ENCODE measurements at places on chromosomes 11 and 22.

GRCh38 chr22:41001722-41002122 lies 50.5 kb downstream of the RBX1 start:
- no peak for DNase-seq

GRCh38 chr11:16193897-16194381 lies 162.4 kb downstream of the SOX6 start:
- DNase-seq = no peak

DNA sequence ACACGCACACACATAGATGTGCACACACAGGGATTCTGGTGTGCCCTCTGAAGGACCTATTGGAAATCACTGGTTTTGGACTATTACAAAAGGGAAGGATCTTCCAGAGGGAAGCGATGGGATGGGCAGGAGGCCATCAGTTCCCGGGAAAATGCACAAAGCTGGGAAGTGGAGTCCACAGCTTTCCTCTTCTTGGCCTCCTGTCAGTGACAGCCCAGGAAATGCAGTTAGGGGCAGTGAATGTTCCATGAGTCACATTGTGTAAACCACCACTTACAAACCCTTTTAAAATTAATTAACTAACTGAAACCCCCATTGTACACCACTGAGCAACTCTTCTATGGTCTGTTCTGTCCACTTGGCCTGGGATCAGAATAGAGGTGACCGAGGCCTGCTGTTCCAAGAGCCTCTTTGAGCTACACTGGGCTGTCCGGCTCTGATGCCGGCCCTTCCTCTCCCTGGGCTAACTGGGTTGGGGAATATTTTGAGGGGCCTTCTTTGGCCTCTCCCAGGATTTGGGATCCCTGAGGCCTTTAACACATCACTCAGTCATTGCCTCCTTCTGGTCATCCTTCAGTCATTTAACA lies 137.7 kb downstream of the FEZ1 start:
- DNase-seq = no peak

DNA sequence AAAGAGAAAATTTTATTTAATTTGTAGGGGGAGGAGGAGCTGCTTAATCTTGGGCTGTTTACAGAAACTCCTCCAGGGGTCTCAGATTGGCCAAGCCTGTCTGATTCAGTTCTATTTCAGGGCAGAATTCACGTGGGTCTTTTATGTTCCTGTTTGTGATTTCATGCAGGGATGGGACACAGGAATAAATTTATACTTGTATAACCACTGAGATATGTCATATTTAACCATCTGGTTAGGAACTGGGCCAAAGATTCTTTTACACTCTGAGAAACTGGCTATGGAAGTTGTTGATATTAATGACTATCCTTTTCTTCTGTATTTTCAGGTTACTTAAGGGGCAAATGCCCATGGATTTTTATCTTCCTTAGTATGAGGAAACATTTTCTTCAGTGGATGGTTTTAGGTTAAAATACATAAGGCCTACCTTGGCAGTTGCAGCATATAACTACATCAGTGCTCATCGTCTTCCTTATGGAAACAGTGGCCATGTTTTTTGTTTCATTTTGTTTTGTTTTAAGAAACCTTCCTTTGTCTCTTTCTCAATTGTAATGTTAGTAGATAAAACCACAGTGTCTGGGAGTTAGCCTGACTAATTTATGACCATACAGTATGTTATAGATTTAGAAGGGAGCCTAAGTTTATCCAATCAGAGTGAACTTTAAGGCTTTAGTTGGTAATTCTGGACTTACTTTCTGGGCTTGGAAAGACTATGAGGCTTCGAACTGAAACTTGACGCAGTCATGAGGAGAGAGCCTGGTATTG lies 132.4 kb upstream of the ANO3 start:
- DNase-seq = no peak

DNA sequence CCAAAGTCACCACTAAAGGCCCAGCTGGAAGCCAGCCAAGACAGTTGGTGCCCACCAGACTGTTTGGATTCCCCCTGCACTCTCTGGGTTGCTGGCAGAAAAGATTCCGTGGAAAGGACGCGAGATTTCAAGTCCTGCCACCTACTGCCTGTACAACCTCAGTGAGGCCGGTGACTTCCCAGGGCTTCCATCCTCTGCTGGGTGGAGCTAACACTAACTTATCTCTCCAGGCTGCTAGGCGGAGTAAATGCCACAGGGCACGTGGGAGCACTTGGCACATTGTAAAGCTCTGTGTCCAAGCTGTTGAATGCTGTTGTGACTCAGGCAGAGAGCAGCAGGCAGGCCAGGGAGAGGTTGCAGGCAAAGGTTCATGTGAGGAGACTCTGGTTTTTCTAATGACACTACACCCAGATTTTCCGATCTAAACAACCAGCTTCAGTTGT lies 50.9 kb upstream of the CDON start:
- no peak for DNase-seq

DNA sequence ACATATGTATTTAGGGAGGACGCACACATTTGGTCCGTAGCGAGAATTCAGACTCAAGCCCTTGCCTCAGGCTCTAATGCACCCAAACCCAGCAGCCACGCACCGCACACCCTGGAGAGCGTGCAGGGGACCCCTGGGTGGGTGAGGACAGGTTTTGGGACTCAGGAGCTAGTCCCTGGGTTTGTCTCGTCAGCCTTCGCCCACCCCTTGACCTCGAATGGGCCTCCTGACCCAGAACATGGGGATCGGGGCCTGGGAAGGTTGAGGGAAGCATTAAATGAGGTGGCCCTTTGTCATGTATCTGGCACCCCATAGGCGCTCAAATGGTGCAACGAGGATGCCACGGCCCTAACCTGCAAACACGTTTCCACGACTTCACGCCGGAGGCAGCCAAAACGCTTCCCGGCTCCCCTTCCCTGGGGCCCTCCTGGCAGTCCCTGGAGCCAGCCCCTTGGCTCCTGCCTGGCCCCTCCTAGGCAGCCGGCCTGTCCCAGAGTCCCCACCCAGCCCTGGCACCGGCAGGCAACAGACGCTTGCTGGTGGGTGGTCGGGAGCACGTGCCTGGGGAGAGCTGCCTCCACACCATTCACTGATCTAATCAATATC lies 5.5 kb upstream of the LINC01488 start:
- DNase-seq = no peak

DNA sequence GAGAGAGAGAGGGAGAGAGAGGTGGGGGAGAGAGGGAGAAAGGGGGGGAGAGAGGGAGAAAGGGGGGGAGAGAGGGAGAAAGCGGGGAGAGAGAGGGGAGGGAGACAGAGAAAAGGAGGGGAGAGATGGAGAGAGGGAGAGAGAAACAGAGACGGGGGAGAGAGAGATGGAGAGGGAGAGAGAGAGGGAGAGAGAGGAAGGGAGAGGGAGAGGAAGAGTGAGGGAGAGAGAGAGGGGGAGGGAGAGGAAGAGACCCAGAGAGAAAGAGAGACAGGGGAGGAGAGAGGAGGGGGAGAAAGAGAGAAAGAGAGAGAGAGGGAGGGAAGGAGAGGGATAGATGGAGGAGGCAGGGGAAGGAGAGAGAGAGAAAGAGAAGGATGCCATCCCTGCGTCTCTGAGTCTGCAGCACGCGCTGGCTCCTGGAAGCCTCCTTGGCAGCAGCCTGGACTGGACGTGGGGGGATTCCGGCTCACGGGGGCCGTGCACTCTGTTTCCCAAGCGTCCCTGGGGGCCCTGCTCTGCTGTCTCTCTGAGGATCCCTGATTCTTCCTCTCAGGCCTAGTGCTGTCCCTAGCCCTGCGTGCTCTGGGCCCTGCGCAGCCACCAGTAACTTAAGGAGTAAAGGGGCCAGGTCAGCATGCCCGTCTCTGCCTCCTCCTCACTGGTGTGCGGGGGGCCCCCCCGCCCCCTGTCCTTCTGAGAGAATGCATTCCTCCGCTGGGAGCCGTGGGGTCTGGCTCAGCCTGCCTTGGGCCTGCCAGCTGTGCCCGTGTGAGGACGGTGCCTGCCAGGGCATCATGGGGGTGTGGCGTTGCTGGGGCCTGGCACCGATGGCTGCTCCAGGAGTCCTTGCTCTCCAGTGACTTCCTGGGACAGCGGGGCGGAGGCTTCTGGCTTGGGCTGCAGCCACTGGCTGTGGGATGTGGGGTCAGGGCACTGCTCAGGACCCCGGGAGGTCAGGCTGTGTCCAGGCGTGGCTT lies 429.5 kb downstream of the TBC1D22A start:
- DNase-seq = no peak

- DNase-seq = no peak
Measured at GRCh38 chr11:2565447-2566222, 120.8 kb downstream of the KCNQ1 start.

DNA sequence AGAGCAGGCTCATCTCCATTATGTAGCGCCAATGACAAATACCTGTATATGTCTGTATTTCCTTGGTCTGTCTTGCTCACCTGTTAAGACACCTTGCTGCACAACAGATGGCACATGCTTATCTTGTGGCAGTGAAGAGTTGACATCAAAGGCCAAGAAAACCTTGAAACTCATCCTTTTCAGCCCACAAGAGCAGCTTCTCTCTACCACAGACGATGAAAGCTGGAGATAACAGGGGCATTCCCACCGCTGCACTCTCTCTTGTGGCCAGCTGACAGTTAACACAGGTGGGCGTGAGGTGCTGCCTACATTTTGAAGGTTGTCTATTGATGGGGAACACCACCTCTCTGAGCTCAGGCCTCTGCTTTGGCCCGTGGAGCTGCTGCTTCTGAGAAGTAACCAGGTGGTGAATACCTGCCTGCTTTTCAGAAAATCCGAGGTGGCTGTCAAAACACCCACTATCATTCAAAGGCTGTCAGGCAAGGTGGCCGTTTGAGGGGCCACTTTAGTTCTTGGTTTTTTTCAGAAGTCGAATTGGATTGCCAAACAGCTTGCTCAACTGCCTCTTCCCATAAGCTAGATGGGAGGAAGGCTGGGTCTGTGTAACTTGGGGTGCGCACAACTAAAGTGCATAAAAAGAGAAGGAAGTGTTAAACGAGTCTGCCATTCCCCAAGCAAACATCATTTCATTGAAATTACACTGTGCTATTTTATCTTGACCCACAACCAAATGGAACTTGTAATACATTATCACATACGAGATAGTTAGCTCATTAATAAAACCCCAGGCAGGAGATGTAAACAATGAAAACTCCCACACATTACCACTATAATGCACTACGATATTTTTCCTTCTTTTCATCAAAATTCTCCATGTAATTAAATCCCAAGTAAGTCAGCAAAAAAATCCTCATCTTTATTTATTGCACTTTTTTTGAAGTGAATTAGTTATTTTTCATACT lies 87.1 kb upstream of the RAG2 start:
- no peak for DNase-seq

GRCh38 chr11:575313-575995 lies 816 bp upstream of the PHRF1 start:
- DNase-seq = no peak

DNA sequence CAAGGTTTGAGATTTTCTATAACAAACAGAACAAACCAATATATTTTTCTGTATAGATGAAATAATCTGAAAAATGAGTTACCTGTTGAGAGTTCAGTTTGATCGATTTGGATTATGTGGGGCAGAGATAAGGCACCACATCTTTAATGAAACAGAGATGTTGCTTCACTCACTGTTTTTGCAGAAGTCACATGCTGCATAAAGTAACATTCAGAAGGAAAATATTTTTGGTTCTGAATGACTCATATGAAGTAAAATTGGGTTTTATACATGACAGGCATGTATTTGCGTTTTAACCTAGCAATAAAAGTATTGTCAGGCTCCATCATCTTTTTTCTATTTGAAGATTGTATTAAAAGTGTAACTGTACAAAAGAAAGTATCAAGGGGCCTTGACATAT lies 77.8 kb downstream of the BBOX1 start:
- DNase-seq = no peak

DNA sequence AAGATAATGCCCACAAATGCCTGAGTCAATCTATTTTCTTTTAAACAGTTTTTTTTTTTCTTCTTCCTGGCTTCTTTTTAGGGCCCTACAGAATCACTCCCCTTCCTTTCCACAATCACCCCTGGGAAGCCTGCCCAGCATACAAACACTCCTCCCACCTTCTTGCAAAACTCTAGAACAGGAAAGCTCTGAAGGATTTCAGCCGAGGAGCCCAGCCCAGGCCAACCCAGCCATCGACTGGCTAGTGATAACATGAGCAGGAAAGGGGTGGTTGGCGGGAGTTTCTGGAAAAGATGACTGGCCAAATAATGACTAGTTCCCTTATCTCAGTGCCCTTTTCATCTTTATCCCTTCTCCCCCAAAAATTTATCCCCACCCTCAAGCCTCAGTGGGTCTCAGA lies 68.2 kb downstream of the USP35 start:
- DNase-seq = no peak

DNA sequence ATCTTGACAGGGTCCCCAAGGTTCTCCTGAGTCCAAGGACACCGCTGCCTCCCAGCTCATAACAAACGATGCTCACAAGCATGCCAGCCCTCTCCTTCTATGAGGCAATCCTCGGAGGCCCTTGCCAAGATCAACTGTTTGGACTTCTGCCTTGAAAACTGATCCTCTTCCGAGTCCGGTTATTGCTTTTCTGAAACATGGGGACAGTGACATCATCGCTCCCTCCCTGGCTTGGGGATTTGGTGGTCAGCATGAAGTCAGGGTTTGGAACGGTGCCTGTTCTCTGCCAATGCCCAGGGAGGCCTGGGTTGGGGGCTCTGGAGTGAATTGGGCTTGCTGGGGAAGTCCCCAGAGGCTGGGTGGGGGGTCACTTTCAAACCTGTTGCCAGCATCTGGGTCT lies 149.3 kb downstream of the FBXO7 start:
- DNase-seq = no peak

GRCh38 chr22:17638182-17638431 lies 450 bp upstream of the BCL2L13 start:
- DNase-seq = no peak

GRCh38 chr11:16403851-16404250 lies 47.5 kb upstream of the SOX6 start:
- DNase-seq = no peak

- DNase-seq = no peak
Measured at GRCh38 chr11:73386016-73386415, 9.8 kb downstream of the RELT start.

DNA sequence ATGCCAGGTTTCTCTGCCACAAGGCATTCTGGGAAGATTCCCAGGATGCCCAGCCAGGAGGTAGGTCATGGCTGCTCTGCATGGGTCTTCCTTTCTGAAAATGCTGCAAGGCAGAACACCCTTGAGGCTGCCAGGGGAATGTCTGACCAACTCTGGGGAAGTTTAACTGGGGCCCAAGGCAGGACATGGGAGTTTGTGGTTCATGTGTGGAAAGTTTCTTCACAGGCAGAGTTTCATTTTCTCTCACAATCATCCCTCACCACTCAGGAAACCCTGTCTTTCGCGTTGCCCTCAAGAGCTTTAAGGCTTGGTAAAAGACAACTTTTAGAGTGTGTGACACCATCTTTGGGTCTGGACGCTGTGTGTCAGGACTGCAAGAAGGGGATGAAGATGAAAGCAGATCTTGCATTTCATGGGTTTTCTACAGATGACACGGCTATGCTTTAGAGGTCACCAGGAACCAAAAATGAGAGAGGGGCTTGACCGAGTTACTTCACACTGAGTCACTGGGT lies 133.5 kb downstream of the CD44 start:
- no peak for DNase-seq

- DNase-seq = no peak
Measured at GRCh38 chr22:35502836-35503235, 37.8 kb upstream of the RASD2 start.

Data from stimulated activated CD4-positive, alpha-beta T cell treated with anti-CD3 and anti-CD28 coated beads, TNF-alpha, amount 100 ng/mL, for 4 hours (primary cell).